ENCODE measurements at places on chromosomes 13 and 19.

DNA sequence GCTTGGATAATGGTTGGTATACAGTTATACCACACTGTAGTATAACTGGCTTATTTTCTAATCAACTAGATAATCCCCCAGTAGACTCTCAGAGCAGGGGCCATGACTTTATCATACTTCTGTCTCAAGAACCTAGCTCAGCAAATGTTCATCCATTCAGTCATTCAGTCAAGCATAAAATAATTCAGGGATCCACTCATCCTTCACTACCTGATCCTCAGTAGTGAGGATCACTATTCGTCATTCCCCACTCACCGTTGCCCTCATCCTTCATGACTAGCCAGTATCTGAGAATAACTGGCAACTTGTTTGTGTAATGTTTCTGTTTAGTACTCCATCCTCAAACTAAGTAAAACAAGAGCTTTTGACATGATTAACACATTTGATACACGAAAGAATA, 77.6 kb downstream of the TSC22D1 start:
- no peak overlapping the region for H3K4me3 ChIP-seq
- H3K27ac ChIP-seq: no peak overlapping the region
- peaks cover 3% of the 10 kb centered on the region for H3K4me1 ChIP-seq
- no peaks in the 10 kb centered on the region for H3K27me3 ChIP-seq
- no peak for DNase-seq

GRCh38 chr13:36028359-36029025, 102.7 kb downstream of the DCLK1 start:
- peak; percentile 48 for DNase-seq
- no peak overlapping the region for H3K4me3 ChIP-seq
- H3K27me3 ChIP-seq: no peaks in the 10 kb centered on the region
- H3K36me3 ChIP-seq: no peaks in the 10 kb centered on the region
- H3K4me1 ChIP-seq: no peaks in the 10 kb centered on the region
- no peak overlapping the region for H3K27ac ChIP-seq

- H3K27ac ChIP-seq: no peak overlapping the region
- no peaks in the 10 kb centered on the region for H3K27me3 ChIP-seq
- DNase-seq: no peak
- no peak overlapping the region for H3K4me3 ChIP-seq
- no peaks in the 10 kb centered on the region for H3K36me3 ChIP-seq
Observed at GRCh38 chr13:37587236-37587635, 11.3 kb downstream of the POSTN start.

DNA sequence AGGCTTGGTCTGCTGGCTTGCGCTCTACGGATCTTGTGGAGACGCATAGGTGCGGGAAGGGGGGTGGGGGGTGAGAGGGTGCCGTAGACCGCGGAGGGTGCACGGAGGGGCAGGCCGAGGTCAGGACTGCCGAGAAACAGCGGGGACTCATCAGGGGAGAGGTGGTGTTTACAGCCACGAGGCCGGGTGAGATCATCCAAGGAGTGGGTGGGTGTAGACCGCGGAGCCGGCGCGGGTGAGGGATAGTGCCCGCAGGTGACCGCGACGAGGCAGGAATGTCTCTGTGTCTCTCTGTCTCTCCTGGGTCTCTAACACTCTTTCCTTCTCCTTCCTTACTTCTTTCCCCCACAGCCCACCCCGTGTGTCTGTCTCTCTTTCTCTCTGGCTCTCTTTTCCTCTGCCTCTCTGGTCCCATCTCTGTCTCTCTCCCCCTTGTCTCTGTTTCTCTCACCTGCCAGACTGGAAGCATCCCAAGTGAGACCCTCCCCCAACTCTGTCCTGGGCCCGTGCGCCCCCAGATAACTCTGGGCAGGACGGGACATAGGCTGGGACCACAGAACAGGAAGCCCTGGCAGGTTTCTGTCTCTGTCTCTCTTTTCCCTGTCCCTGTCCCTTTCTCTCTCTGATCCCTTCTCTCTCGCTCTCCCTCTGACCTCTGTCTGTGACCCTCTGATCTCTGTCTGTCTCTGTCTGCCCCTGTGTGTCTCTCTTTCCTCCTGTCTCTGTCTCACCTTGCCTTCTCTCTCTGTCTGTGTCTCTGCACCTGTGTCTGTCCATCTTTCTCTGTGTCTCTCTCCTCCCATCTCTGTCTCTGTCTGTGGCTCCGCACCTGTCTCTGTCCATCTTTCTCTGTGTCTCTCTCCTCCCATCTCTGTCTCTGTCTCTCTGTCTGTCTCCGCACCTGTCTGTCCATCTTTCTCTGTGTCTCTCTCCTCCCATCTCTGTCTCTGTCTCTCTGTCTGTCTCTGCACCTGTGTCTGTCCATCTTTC, 1.8 kb upstream of the KLK4 start:
- peaks cover 21% of the 10 kb centered on the region for H3K27me3 ChIP-seq
- DNase-seq: no peak
- H3K27ac ChIP-seq: no peak overlapping the region
- H3K36me3 ChIP-seq: no peaks in the 10 kb centered on the region

- H3K4me1 ChIP-seq: peaks cover 12% of the 10 kb centered on the region
- H3K4me3 ChIP-seq: no peak overlapping the region
- H3K27me3 ChIP-seq: no peaks in the 10 kb centered on the region
- no peak for DNase-seq
- H3K27ac ChIP-seq: peak overlapping the region; percentile 10
Observed at GRCh38 chr19:38298821-38299680, 5.0 kb upstream of the C19orf33 start.

DNA sequence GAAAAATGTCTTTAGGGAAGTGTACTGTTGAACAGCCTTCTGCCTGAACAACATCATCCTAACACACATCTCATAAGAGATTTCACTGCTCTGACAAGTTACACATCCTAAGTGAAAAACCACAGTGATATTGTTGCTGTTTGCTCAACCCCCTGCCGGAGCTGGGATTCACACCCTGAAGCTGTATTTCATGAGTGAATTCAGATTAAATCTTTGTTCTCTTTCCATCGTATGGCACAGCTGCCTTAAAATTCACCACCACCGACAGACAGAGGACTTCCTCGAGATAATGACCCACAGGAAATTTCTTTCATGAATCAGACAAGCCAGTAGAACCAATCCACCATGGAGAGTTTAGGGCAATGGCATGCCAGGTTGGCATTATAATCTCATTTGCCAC, 280.8 kb downstream of the DCT start:
- H3K27me3 ChIP-seq: no peaks in the 10 kb centered on the region
- DNase-seq: no peak
- H3K4me3 ChIP-seq: no peak overlapping the region

- H3K27ac ChIP-seq: no peak overlapping the region
- H3K36me3 ChIP-seq: peaks cover 39% of the 10 kb centered on the region
- peaks cover 4% of the 10 kb centered on the region for H3K27me3 ChIP-seq
- DNase-seq: no peak
- H3K4me3 ChIP-seq: peak overlapping the region; percentile 95
Observed at GRCh38 chr19:57682226-57682766, 519 bp downstream of the ZNF551 start.

GRCh38 chr13:83895994-83896580, 13.8 kb upstream of the SLITRK1 start:
- H3K27me3 ChIP-seq: no peaks in the 10 kb centered on the region
- no peaks in the 10 kb centered on the region for H3K36me3 ChIP-seq
- H3K4me3 ChIP-seq: no peak overlapping the region
- H3K4me1 ChIP-seq: no peaks in the 10 kb centered on the region
- no peak for DNase-seq

- H3K4me1 ChIP-seq: peaks cover 6% of the 10 kb centered on the region
- H3K27me3 ChIP-seq: peaks cover 4% of the 10 kb centered on the region
- H3K27ac ChIP-seq: no peak overlapping the region
- H3K4me3 ChIP-seq: peak overlapping the region; percentile 54
Observed at GRCh38 chr19:43667876-43668405, 2.0 kb downstream of the PLAUR start.

- no peaks in the 10 kb centered on the region for H3K4me1 ChIP-seq
- H3K36me3 ChIP-seq: no peaks in the 10 kb centered on the region
- no peak for DNase-seq
- H3K27me3 ChIP-seq: no peaks in the 10 kb centered on the region
Observed at GRCh38 chr13:24056616-24057137, 103.8 kb upstream of the SPATA13 start.

DNA sequence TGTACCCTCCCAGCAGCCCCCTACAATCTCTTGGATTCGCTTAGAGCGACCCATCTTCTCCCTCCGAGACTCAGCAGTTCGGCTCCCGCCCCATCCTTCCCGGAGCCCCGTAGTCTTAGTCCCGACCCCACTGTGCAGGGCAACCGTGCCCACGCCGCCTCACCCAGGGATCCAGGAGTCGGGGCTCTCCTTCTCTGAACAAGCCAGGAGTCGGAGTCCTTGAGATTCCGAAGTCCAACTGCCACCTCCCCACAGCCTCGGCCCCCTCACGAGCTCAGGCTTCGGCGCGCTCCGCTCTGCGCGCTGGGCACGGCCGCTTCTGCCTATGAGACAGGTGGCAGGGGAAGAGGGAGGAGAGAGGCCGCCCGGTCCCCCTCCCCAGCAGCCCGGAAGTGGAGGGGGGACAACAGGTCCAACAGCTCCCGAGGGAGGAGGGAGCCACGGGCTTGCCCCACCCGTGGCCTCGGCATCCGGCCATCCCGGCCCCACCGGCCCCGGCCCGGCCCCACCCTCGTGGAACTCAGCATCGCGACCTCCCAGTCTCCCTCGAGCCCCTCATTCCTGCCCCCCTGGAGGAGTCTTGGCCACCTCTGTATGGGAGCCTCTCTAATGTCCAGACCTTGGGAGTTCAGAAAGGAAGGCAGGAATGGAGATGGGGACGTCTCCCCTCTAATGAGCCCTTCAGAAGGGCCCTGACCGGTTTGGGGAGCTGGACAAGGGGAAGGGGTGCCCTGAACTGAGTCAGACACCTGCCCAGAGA, at the start of gene PHLDB3:
Gene PHLDB3, minus strand, starts transcription at position 321 of the 760 bp plus-strand sequence. CDS start 628 bp downstream, outside the sequence.
- H3K4me3 ChIP-seq: peak within 1 kb of the TSS; percentile 67
- H3K27me3 ChIP-seq: no peaks in the 10 kb centered on the region
- peak within 1 kb of the TSS; percentile 45 for H3K27ac ChIP-seq
- peaks cover 10% of the 10 kb centered on the region for H3K4me1 ChIP-seq
- H3K36me3 ChIP-seq: peaks cover 7% of the 10 kb centered on the region

GRCh38 chr13:60492187-60492586, 95.2 kb downstream of the TDRD3 start:
- no peaks in the 10 kb centered on the region for H3K4me1 ChIP-seq
- H3K36me3 ChIP-seq: peaks cover 2% of the 10 kb centered on the region
- H3K4me3 ChIP-seq: no peak overlapping the region
- H3K27me3 ChIP-seq: no peaks in the 10 kb centered on the region

DNA sequence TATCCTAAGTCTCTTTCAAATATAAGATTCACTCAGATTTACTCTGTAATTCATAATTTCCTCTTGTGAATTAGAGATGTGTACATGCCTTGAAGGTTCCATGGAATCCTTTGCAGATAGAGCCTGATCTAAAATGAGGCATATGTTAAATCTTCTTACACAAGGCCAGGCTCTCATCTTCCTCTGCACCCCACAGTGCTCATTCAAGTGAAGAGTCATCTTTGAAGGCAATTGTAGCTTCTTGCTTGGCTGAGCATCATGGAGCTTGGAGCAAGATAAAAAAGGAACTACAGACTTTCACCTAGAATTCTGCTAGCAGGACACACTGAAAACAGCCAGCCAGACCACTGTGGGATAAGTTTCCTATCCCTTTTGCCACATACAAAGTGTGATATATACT, 566.4 kb downstream of the PCDH9 start:
- no peak for DNase-seq
- H3K27ac ChIP-seq: no peak overlapping the region
- H3K4me1 ChIP-seq: peaks cover 5% of the 10 kb centered on the region
- no peaks in the 10 kb centered on the region for H3K36me3 ChIP-seq
- H3K4me3 ChIP-seq: no peak overlapping the region
- no peaks in the 10 kb centered on the region for H3K27me3 ChIP-seq

- no peaks in the 10 kb centered on the region for H3K36me3 ChIP-seq
- DNase-seq: peak; percentile 27
- no peaks in the 10 kb centered on the region for H3K27me3 ChIP-seq
- H3K4me3 ChIP-seq: no peak overlapping the region
- H3K4me1 ChIP-seq: peaks cover 12% of the 10 kb centered on the region
Observed at GRCh38 chr13:25753976-25754375, 297.8 kb downstream of the SHISA2 start.

GRCh38 chr19:6425732-6426620, 1.4 kb upstream of the KHSRP start:
- peaks cover 19% of the 10 kb centered on the region for H3K36me3 ChIP-seq
- DNase-seq: no peak

DNA sequence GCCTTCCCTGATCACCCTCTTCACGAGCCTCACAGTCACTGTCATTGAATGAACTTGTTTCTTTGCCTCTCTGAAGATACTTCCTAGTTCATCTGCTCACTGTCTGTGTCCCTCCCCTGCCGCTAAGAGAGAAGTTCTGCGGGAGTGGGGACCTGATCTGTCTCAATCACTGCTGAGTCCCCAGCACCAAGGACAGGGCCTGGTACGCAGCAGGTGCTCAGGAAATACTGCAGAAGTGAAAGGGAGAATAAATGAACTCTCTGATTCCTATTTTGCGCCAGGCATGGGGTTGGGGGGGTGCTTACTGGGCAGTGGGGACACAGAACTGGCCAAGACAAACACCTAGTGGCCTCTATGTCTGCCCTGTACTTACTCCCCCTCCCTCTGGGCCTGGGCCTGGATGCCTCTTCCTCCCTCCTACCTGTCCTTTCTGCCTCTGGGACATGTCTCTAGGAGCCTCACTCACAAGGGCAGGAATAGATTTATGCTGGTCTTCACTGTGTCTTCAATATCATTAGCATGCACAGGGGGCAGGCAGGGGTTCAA, 17.5 kb downstream of the FCGBP start:
- H3K36me3 ChIP-seq: no peaks in the 10 kb centered on the region
- H3K4me3 ChIP-seq: no peak overlapping the region
- no peak for DNase-seq
- H3K27me3 ChIP-seq: no peaks in the 10 kb centered on the region

- no peaks in the 10 kb centered on the region for H3K27me3 ChIP-seq
- H3K4me1 ChIP-seq: no peaks in the 10 kb centered on the region
- no peak overlapping the region for H3K4me3 ChIP-seq
- H3K36me3 ChIP-seq: no peaks in the 10 kb centered on the region
Observed at GRCh38 chr13:99418103-99418842, 83.0 kb upstream of the TM9SF2 start.

DNA sequence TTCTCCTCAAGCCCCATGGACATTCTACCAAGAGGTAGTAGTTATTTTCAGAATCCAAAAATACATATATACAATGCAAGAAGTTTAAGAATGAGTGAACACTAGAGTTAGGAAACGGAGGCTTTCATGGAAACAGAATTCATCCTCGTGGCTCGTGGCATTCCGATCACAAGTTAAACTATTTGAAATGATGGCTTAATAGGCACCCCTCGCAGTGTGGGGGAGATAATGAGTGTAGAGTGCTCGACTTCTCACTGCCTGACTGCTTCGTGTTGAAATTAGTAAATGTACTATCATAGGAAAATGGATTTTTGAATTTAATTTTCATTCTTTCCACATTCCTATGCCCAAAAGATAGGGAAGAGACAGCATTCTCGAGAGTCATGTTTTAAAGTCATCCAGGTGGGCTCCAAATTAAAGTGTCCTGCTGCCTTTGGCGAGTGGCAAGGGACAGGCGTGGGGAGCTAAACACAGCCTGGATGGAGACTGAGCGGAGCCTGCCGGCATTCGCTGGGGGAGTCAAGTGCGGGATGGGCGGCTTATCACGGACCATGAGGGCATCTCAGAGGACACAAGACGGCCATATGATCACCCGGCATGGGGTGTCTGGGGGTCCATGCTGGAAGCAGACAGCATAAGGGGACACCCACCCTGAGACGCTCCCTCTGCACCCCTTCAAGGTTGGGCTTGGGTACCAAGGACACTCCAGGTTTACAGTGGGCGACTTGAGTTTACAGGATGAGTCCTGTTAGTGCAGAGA, 165.2 kb downstream of the TEX29 start:
- no peak overlapping the region for H3K27ac ChIP-seq
- no peaks in the 10 kb centered on the region for H3K36me3 ChIP-seq
- no peaks in the 10 kb centered on the region for H3K27me3 ChIP-seq
- H3K4me1 ChIP-seq: no peaks in the 10 kb centered on the region
- H3K4me3 ChIP-seq: no peak overlapping the region

- H3K36me3 ChIP-seq: no peaks in the 10 kb centered on the region
- H3K27me3 ChIP-seq: no peaks in the 10 kb centered on the region
- H3K4me1 ChIP-seq: no peaks in the 10 kb centered on the region
- DNase-seq: no peak
- no peak overlapping the region for H3K27ac ChIP-seq
Observed at GRCh38 chr13:112904436-112904960, 64.5 kb upstream of the MCF2L start.

Data from trophoblast cell (in vitro differentiated cells and primary cell).